ENCODE measurements at places on chromosomes 11 and 22. TPM values are rescaled to one million over a fixed set of nuclear protein-coding genes. Genes with fewer than 3 reads are reported as not detected.
A peak's percentile ranks its signal among the peaks of the same experiment; 100 is the strongest.

GRCh38 chr22:36961626-36962025, 48.2 kb downstream of the CSF2RB start:
- no peaks in the 10 kb centered on the region for H3K4me1 ChIP-seq
- DNase-seq: no peak

- DNase-seq: no peak
- H3K27me3 ChIP-seq: no peaks in the 10 kb centered on the region
Measured at GRCh38 chr22:17911312-17911705, 113.1 kb downstream of the MICAL3 start.

- DNase-seq: peak; percentile 14
- no peak overlapping the region for H3K4me3 ChIP-seq
- H3K27me3 ChIP-seq: peaks cover 11% of the 10 kb centered on the region
- H3K4me1 ChIP-seq: no peaks in the 10 kb centered on the region
- H3K36me3 ChIP-seq: no peaks in the 10 kb centered on the region
Measured at GRCh38 chr22:36641902-36642640, 61.5 kb downstream of the CACNG2 start.

The RFPL1 gene
- not detected for total RNA-seq

The GAL gene
- 26.3 TPM for total RNA-seq

Data from astrocyte (in vitro differentiated cells and primary cell).